ENCODE measurements at places on chromosomes 1 and 21. TPM values are rescaled to one million over a fixed set of nuclear protein-coding genes. Genes with fewer than 3 reads are reported as not detected.

The COL16A1 gene
- total RNA-seq = 47.3 TPM

The OR10T2 gene
- total RNA-seq = not detected

The AUNIP gene
- not detected for total RNA-seq

The ADORA3 gene
- total RNA-seq = 5.2 TPM

The RPE65 gene
- not detected for total RNA-seq

The IL23R gene
- total RNA-seq = not detected

The VTCN1 gene
- not detected for total RNA-seq

DNA sequence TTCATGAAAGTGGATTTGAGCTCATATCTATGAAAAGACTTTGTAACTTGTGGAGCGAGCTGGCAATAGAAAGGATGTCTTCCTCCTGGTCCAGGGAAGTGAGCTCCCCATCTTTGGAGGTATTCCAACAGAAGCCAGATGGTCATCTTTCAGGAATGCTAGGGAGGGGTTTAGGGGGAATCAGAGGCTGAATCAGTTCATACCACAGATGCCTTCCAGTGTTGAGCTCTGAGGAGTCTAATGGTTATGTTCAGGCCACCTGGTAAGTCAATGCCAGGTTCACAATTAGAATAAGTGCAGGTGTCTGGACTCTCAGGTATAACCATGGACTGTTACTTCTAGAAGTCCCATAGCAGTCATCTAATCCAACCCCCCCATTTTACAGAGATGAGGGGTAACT lies 119.1 kb downstream of the ACTL8 start:
- no peak for DNase-seq

- no peak for DNase-seq
Observed at GRCh38 chr21:41164981-41165655, 2.8 kb upstream of the BACE2 start.

GRCh38 chr1:112625696-112626095 lies 6.1 kb downstream of the CAPZA1 start:
- no peak for DNase-seq

DNA sequence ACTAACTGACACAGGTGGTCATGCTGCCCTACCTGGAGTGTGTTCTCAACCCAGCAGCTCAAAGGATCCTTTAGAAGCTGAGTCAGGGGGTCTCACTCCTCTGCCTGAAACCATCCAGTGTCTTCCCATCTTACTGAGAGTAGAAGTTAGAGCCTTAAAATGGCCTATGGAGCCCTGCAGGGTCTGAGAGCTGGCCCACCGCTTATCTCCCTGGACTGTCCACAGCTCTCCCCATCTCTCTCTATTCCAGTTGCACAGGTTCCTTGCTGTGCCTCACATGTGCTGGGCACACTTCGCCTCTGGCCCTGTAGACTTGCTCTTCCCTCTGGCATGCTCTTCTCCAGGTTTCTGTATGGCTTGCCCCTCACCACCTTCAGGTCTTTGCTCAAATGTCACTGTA lies 148.6 kb upstream of the CACNA1E start:
- no peak for DNase-seq

GRCh38 chr1:205009670-205010069 lies 33.3 kb upstream of the CNTN2 start:
- no peak for DNase-seq

DNA sequence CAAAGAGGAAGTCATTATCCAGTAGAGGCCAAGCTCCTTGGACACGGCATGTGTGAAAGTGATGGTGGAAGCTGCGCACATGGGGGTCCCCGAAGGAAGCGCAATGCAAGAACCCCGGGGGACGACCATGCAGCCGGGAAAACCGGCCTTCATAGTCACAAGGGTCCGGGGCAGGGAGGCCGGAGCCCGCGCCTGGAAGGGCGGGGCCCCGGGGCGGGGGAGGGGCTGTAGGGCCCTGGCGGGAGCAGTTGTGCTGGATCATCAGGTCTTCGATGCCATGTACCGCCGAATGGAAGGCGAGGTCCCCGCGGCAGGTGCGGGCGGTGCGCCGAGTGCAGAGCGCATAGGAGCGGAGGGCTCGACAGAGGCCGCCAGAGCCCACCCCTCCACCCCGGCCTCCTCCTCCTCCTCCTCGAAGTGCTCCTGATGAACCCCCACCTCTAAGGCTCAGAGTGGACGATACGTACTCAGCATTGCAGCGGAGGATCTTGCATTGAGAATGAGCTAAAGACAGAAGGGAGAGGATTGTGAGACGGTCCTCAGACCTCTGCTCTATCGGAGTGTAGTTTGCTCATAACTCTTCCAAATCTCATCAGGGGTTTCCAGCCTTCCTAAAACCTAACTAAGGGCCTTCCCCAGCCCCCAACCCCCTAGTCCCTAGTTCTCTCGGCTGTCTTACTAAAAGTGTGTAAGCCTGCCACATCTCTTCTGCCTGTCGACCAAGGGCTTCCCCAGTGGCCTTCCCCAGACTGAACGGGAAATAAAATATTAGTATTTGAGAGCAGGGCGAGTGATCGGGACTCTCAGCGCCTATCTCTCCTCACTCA lies 2.1 kb downstream of the HJV start:
- no peak for DNase-seq

- DNase-seq = no peak
Observed at GRCh38 chr1:103997631-103998030, 247.9 kb downstream of the AMY1C start.

- no peak for DNase-seq
Observed at GRCh38 chr21:41802684-41803083, 35.8 kb upstream of the RIPK4 start.

DNA sequence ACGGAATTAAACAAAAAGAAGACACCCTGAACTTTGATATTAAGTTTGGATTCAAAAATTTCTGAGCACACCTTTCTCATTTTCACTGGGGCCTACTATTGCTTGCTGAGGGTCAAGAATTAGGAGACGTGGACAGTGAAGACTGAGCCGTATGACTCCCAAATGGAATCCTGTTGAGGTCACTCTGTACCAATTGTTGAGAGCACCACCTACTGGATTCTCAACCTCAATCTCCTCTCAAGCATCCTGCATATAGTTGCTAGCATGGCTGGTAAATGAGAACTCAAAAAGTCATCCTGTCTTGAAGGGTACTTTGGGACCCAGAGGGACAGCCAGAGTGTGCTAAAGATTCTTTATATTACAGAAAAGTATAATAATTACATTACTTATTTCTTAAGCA lies 20.2 kb upstream of the MTR start:
- no peak for DNase-seq

- DNase-seq = no peak
Observed at GRCh38 chr1:113593550-113594297, 165.6 kb downstream of the PHTF1 start.

DNA sequence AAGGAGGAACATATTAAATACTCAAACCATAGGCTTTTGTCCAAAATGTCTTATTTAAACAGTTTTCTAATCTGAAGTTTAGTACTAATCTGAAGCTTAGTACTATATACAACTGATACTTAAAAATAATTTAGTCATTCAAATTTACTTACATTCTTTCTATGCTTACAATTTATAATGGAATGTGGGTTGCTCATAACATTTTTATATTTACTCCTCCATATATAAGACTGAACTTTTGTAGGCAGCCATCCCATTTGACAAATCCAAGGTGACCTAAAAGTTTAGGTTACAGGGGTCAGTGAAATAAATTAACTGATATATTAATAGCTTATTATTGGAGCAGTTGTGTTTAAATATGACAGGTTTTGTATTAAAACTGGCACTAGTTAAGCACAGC lies 570.6 kb downstream of the DPYD start:
- no peak for DNase-seq

DNA sequence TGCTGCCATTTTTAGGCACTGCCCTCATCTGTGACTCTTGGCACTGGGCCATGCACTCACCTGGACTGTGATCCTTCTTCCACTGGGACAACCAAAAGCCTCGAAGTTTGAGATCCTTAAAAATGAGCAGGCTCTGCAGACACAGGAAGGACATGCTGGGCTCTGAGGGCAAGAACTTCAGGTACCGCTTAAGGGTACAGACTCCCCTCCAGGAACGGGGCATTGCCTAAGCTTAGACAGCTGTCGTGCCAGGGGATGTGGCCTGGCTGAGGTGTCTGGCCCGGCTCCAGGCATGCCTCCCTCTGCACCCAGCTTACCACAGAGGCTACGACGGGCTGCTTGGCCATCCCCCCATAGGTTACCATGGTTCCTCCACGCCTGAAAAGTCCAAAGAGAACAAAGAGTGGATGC lies 14.2 kb upstream of the SRSF4 start:
- no peak for DNase-seq

DNA sequence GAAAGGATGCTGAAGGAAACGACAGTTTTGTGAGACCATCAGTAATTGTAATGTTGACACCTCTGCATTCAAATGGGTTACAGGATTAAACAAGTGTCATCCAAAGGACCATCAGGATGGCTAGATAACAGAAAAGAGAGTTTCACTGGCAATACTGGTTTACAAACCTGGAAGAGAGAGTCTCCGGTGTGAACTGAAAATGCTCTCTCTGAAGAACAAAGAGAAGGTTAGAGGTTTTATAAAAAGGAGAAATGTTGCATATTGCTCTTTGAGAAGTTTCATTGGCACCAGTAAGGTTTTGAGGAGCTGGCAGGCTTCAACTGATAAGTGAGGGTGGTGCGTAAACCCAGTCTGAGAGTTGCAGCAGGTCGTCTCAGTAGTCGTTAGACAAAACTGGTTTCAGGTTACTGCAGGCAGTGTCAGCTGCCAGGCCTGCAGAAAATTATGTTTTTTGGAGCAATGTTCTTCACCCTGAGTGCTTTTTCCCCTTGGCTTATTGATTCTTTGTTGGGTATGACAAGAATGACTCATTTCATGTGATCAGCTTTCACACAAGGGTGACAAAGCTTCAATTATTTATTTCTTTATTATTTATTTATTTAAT lies 42.2 kb downstream of the KCNK1 start:
- DNase-seq = no peak

GRCh38 chr1:204092632-204093420 lies 19.9 kb downstream of the SOX13 start:
- no peak for DNase-seq

DNA sequence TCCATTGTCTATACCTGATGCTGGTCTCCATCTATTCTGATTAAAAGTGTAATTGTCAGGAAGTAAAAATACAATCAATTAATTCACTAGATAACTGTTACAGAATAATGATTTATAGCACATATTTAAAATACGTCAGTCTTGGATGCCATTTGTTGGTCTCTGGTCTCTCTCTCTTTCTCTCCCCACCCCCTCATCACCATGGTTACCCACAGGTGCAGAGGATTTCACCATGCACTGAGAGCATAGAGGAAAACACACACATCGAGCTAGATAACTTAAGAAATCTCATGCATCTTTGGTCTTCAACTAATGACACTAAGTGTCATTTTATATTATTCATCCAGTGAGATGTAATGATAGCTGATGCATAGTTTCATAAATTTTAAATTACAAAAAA lies 33.4 kb downstream of the LRRC53 start:
- DNase-seq = no peak

GRCh38 chr1:31069392-31069791 lies 3.9 kb upstream of the PUM1 start:
- DNase-seq = no peak

DNA sequence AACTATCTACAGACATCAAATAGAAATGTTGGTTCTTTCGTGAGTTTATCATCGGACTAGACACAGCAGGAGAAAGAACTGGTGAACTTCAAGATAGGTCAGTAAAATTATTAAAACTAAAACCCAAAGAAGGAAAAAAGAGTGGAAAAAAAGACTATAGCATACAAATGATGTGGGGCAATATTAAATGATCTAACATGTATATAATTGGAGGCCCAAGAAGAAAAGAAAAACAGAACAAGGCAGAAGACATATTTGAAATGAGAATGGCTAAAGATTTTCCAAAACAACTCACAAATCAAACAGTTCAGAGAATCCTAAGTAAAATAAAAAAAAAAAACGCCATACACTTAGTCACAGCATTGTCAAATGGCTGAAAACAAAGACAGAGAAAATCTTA lies 101.8 kb downstream of the PCNX2 start:
- no peak for DNase-seq

DNA sequence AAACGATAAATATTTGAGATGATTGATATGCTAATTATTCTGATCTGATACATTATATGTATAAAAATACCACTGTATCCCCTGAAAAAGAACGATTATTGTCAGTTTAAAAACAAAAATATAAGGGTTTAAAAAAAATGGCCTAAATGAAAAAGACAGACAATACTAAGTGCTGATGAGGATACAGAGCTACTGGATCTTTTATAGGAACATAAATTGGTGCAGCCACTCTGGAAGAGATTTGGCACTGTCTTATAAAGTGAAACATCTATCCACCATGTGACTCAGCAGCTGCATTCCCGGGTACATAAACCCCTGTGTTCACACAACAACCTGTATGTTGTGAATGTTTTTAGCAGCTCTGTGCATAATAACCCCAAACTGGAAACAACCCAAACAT lies 44.2 kb downstream of the KAZN start:
- no peak for DNase-seq

DNA sequence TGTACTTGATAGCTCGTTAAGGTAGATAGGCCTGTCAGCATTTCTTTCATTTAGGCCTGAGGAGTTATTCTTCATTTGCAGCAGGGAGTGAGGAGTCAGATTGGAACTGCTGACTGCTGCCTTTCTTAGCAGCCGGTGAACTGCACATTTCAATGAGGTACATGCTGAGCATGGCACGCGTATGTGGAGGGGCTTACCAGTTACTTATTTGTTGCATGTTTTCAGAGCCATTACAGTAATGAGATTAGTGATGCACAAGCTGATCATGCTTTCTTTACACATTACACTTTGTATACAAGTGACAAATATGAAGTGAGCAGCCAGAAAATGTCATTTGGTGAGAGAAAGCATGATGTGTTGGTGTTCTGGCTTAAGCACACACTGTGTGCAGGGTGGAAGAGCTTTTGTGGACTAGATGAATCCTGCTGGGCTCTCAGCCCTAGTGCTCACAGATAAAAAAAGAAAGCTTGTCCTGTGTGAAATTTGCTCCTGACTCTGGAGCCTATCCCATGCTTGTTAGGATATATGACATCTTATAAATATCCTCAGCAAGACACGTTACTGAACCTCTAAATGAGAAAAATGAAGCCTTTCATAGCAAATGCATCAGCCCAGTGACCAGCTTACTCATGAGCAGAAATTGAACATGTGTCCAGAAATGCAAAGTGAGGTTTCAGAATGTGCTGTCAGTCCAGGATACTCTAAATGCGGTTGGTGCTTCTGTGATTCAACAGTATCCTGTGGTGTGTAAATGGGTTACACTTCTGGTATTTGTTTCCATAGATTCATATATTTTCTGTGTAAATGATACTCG lies 574.7 kb upstream of the ADGRL2 start:
- no peak for DNase-seq

DNA sequence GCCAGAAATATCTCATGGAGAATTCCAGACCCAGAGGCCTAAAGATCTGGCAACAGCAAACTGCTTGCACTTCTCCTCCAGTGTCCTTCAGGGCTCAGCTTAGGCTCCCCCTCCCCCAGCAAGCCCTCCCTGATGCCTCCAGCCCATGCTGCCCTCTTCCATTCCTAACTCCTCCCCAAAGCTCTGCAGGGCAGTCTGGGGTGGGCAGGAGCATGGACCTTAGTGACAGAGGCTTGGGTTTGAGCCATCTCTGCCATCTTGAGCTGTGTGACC lies 436.8 kb downstream of the PTPRU start:
- DNase-seq = peak; percentile 72
